ENCODE measurements at places on chromosomes 16 and 17. TPM values are rescaled to one million over a fixed set of nuclear protein-coding genes. Genes with fewer than 3 reads are reported as not detected.

- H3K27ac ChIP-seq = no peak overlapping the region
- H3K4me3 ChIP-seq = no peak overlapping the region
- H3K36me3 ChIP-seq = no peaks in the 10 kb centered on the region
- no peaks in the 10 kb centered on the region for H3K27me3 ChIP-seq
- no peaks in the 10 kb centered on the region for H3K4me1 ChIP-seq
Measured at GRCh38 chr16:2016407-2016922, 3.1 kb upstream of the NPW start.

DNA sequence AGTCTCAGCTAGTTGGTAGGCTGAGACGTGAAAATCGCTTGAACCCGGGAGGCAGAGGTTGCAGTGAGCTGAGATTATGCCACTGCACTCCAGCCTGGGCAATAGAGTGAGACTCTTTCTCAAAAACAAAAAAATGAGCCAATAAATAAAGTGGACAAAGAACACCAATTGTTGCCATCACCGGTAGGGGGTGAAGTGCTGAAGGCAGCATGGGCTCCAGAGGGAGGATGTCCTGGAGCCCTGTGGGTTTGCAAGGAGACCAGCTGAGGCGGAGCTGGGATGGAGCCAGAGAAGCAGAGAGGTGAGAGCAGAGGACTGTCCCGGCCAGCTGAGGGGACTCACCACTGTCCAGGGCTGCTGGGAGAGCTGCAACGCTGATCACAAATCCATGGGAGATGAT lies 13.8 kb downstream of the CHST6 start:
- no peak for DNase-seq
- no peak overlapping the region for H3K27ac ChIP-seq
- no peak overlapping the region for H3K4me3 ChIP-seq
- no peaks in the 10 kb centered on the region for H3K36me3 ChIP-seq

GRCh38 chr16:79434092-79434491 lies 166.4 kb downstream of the MAF start:
- H3K4me1 ChIP-seq = no peaks in the 10 kb centered on the region
- H3K4me3 ChIP-seq = no peak overlapping the region
- no peaks in the 10 kb centered on the region for H3K36me3 ChIP-seq
- no peak overlapping the region for H3K27ac ChIP-seq
- H3K27me3 ChIP-seq = no peaks in the 10 kb centered on the region

DNA sequence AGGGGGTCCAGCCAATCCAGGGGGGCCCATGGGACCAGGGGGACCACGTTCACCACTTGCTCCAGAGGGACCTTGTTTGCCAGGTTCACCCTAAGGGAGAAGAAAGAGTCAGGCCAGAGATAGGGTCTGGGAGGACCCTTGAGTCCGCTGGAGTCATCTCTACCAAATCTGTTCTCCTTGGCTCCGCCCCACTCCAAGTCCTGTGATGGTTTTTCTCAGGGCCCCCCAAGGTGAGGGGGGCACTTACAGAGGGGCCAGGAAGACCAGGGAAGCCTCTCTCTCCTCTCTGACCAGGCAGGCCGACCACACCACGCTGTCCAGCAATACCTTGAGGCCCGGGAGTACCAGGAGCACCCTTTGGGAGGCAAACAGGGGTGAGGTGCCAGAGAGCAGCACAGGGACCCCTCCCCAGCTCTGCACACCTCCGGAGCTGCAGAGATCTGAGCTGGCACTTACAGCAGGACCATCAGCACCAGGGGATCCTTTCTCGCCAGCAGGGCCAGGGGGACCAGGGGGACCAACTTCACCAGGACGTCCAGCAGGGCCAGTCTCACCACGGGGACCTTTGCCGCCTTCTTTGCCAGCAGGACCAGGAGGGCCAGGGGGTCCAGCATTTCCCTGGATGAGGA lies 12.4 kb downstream of the COL1A1 start:
- H3K4me3 ChIP-seq = no peak overlapping the region
- no peak overlapping the region for H3K27ac ChIP-seq
- H3K4me1 ChIP-seq = peaks cover 2% of the 10 kb centered on the region
- H3K36me3 ChIP-seq = no peaks in the 10 kb centered on the region
- DNase-seq = no peak

- DNase-seq = no peak
- no peaks in the 10 kb centered on the region for H3K4me1 ChIP-seq
- H3K27me3 ChIP-seq = no peaks in the 10 kb centered on the region
Measured at GRCh38 chr17:231966-232807, 50.7 kb upstream of the DOC2B start.

DNA sequence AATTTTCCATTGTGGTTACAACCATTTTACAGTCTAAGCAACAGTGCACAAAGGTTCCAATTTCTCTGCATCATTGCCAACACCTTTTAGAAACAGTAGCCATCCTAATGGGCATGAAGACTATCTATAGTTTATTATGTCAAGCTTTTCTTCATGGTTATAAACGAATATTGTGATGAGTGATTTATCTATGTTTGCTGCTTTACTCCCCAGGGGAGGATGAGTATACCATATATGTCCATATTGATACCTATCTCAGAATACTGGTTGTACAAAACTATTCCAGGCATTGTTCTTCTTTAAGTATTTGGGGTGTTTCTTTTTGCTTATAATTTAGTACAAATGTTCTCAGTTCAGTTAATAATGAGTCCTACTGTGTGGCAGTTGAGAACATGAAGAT lies 98.3 kb downstream of the PRKCA start:
- no peaks in the 10 kb centered on the region for H3K36me3 ChIP-seq
- H3K4me1 ChIP-seq = peaks cover 55% of the 10 kb centered on the region
- H3K27ac ChIP-seq = peak overlapping the region; percentile 10

DNA sequence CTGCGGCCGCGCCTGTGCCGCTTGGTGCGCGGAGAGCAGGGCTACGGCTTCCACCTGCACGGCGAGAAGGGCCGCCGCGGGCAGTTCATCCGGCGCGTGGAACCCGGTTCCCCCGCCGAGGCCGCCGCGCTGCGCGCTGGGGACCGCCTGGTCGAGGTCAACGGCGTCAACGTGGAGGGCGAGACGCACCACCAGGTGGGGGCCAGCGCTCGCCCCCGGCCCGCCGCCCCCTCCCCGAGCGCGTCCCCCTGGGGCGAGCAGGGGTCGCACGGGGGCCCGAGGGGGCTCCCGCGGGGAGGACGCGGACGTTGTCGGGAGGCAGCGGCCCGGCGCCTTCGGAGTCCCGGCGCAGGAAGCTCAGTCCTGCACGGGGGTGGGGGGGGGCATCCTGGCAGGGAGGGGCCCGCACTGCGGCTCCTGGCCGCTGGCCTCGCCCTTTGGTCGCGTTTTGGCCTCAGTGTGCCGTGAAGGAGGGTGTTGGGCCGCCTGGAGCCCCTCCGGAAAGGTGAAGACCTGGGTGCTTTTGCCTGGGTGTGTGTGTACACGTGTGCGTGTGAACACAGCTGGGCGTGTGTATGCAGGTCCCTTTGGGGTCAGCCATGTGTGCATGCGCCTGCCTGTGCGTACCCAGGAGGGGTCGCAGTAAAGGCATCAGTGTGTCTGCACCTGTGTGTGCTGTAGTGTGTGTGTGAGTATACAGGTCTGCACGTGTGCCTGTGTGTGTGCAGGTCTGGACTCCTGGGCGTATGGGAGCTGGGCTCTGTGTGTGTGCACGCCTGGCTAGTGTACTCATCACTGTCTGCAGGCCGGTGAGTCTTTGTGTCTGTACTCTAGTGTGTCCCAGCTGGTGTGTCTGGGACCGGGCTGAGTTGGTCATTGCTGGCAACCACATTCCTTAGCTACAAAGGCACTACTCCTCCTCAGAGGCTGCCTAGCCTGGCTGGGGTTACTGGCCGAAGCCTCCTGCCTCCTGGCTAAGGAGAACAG lies 615 bp downstream of the NHERF2 start:
- H3K27ac ChIP-seq = no peak overlapping the region
- no peaks in the 10 kb centered on the region for H3K27me3 ChIP-seq
- no peaks in the 10 kb centered on the region for H3K36me3 ChIP-seq
- peaks cover 2% of the 10 kb centered on the region for H3K4me1 ChIP-seq

- no peaks in the 10 kb centered on the region for H3K36me3 ChIP-seq
- no peak for DNase-seq
- H3K27me3 ChIP-seq = no peaks in the 10 kb centered on the region
Measured at GRCh38 chr16:49811644-49812334, 44.1 kb downstream of the ZNF423 start.

DNA sequence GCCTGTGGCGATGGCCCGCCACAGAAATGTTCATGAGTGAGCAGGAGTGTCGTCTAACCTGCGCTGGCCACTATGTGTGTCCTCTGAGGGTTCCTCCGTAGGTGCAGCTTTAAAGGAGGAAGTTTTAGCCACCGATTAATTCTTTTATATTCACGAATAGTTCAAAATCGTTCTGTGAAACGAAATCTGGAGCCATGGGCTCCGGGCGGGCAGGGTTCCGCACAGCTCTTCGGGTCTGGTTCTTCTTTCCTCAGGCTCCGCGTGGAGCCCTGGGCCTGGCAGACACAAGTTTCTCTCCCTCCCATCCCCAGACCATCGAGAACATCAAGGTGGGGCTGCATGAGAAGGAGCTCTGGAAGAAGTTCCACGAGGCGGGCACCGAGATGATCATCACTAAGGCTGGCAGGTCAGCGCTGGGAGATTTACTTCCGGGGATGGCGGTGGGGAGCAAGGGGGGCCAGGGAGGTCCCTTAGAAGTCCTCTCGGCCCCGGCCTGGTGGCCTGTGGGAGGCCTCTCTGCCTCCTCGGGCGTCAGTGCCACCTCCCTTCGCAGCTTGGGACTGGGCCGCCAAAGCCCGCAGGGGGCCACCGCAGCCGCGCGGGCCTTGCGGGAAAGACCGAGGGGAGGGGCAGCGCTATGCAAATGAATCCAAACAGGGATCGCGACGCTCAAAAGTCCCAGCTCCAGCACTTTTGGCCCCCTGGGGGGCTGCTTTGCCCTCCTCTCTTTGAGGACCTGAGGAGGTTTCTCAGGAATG lies 5.2 kb downstream of the TBX4 start:
- peaks cover 78% of the 10 kb centered on the region for H3K27me3 ChIP-seq
- H3K36me3 ChIP-seq = no peaks in the 10 kb centered on the region
- H3K4me3 ChIP-seq = peak overlapping the region; percentile 17
- peaks cover 10% of the 10 kb centered on the region for H3K4me1 ChIP-seq

- no peak overlapping the region for H3K27ac ChIP-seq
- H3K4me3 ChIP-seq = no peak overlapping the region
- peaks cover 34% of the 10 kb centered on the region for H3K27me3 ChIP-seq
- no peaks in the 10 kb centered on the region for H3K36me3 ChIP-seq
Measured at GRCh38 chr16:4288148-4288921, 15.5 kb upstream of the TFAP4 start.

GRCh38 chr17:39782980-39783379 lies 45.2 kb downstream of the GRB7 start:
- H3K27me3 ChIP-seq = no peaks in the 10 kb centered on the region
- peaks cover 33% of the 10 kb centered on the region for H3K36me3 ChIP-seq
- peaks cover 52% of the 10 kb centered on the region for H3K4me1 ChIP-seq
- no peak for DNase-seq
- H3K4me3 ChIP-seq = no peak overlapping the region

DNA sequence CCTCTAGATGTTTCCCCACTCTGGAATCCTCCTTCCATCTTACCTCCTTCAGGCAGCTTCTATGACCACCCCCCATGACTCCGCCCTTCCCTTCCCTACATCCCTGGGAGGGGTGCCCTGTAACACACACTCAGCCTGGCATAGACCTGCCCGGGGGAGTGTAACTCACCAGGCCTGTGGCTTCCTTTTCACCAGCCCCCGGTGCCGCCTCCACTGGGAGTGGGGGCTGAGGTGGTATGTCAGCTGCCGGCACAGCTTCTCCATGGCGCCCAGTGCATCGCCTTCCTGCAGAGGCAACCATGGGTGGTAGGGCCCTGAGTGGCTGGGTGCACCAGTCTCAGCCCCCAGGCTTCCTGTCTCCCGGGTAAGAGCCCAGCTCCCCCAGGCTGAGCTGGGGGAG lies 32.3 kb downstream of the TRPV2 start:
- H3K27me3 ChIP-seq = no peaks in the 10 kb centered on the region
- H3K27ac ChIP-seq = no peak overlapping the region
- no peak overlapping the region for H3K4me3 ChIP-seq

DNA sequence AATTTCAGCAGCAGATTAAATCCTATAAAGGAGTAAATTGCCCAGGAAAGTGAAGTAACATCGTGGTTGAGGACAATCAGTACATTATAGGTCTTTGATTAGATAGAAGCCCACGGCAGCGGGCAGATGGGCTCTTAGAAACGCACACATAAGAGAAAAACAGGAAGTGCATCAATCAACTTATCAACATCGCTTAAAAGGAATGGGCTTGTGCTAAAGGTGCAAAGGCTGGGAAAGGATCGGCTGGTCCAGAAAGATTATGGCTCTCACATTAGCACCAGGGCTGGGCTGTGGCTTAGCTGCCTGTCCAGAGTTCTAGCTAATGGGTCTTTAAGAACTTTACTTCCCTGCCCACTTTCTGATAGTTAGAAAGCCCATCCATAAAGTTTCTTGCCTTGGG lies 292.0 kb upstream of the TNRC6C start:
- H3K4me3 ChIP-seq = peak overlapping the region; percentile 55
- peak overlapping the region; percentile 86 for H3K27ac ChIP-seq
- no peaks in the 10 kb centered on the region for H3K27me3 ChIP-seq
- DNase-seq = no peak

DNA sequence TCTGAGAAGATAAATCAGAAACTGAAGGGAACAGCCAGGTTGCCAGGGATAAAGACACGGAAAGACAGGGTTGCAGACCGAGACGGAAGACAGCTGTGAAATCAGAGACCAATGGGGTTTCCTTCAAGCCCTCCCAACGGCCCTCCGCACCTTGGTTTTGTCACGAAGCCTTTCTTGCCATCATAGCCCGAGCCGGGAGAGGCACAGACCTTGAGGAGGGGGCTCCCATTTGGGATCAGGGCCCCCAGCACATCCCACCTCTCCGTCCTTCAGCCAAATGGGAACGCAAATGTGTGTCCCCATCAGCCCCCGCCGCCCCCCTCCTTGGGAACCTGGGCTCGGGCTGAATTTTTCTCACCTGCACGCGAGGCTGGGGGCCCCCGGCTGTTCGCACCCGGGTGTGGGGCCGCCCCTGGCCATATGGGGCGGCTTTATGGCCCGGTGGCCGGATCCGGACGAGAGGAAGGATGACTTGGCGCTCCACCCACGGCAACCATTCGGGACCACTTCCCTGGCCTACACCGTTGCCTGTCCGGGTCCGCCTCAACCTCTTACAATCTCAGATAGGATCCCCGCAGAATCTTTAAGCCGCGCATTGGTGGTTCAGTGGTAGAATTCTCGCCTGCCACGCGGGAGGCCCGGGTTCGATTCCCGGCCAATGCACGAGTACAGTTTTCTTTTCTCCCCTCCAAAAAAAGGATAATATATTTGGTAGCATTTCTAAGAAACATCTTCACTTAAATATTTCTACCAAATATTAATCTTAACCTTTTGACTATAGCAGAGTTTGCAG lies 1.4 kb upstream of the HES7 start:
- DNase-seq = peak; percentile 85
- H3K27me3 ChIP-seq = no peaks in the 10 kb centered on the region
- H3K4me1 ChIP-seq = peaks cover 67% of the 10 kb centered on the region
- H3K36me3 ChIP-seq = no peaks in the 10 kb centered on the region

- H3K27ac ChIP-seq = no peak overlapping the region
- no peaks in the 10 kb centered on the region for H3K4me1 ChIP-seq
Measured at GRCh38 chr17:2423271-2423670, 22.4 kb upstream of the MNT start.

- H3K4me1 ChIP-seq = peaks cover 8% of the 10 kb centered on the region
- no peaks in the 10 kb centered on the region for H3K27me3 ChIP-seq
- no peak overlapping the region for H3K27ac ChIP-seq
- no peaks in the 10 kb centered on the region for H3K36me3 ChIP-seq
Measured at GRCh38 chr17:10061111-10061845, 137.1 kb downstream of the GAS7 start.

The OR1G1 gene
- not detected for total RNA-seq

The MYH8 gene
- not detected for total RNA-seq

The ZNF385C gene
- total RNA-seq = 0.46 TPM

The TRIM16 gene
- total RNA-seq = 13.8 TPM

The TBC1D3I gene
- 0.55 TPM for total RNA-seq

The SMTNL2 gene
- total RNA-seq = not detected

Measured in T-cell (primary cell).